ENCODE measurements at places on chromosomes 1 and 21.
A peak's percentile ranks its signal among the peaks of the same experiment; 100 is the strongest.

- DNase-seq, result no peak
Observed at GRCh38 chr21:33133892-33134291, 64.0 kb downstream of the OLIG1 start.

DNA sequence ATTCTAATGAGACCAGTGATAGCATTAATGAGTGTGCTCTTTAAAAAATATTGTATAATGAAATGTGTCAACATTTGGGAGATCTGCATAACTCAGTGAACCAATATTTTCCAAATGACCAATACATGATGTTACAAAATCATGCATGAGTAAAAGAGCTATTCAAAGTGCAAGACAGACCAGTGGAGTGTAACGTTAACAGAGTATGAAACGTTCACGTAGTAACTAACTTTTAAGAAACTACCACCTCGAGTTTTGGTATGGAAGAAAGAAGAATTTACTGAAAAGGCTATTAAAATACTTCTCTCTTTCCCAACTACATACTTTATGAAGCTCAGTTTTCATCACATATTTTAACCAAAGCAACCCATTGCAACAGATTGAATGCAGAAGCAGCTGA is 9.6 kb upstream of the SLC6A9 start:
- no peak for DNase-seq

GRCh38 chr1:177274687-177275211 is 104.0 kb downstream of the BRINP2 start:
- no peak for DNase-seq

GRCh38 chr1:41184446-41184845 is 57.7 kb downstream of the SCMH1 start:
- DNase-seq, result no peak

- no peak for DNase-seq
Observed at GRCh38 chr1:239922778-239923522, 168.7 kb upstream of the FMN2 start.

- peak; percentile 18 for DNase-seq
Observed at GRCh38 chr1:20367116-20367585, 76.5 kb downstream of the VWA5B1 start.

- DNase-seq, result no peak
Observed at GRCh38 chr1:43065191-43065590, 106.5 kb upstream of the SLC2A1 start.

GRCh38 chr1:34806396-34806795 is 13.6 kb downstream of the GJA4 start:
- no peak for DNase-seq

GRCh38 chr1:220056374-220056773 is 10.1 kb upstream of the EPRS1 start:
- no peak for DNase-seq

DNA sequence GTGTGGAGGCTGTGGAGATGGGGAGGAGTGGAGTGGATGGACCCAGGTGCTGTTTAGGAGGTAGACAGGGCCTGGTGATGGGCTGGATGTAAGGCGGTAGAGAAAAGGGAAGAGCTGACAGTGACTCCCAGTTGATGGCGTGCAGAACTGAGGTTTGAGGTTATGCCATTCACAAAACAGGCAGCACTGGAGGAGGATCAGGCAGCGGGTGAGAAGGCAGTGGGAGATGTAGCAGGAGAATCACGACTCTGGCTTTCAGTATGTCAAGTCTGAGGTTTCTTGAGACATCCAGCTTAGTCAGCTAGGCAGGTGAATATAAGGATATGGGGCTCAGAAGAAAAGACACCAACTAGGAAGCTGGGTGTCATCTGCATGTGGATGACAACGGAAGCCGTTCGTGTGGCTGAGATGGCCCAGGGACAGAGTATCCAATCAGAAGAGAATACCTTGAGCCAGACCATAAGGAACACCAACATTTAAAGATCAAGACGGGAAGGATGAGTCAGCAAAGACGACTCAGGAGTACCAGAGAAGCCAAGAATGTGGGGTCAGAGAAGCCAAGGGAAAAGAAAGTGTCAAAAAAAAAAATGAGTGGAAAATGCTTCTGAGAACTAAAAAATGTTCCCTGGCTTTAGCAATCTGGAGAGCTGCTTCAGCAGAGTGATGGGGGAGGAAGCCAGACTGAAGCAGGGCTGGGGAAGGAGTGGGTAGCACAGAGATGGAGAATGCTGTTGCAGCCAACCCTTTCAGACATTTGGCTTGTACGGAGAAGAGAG is 15.2 kb downstream of the LRRN2 start:
- no peak for DNase-seq

DNA sequence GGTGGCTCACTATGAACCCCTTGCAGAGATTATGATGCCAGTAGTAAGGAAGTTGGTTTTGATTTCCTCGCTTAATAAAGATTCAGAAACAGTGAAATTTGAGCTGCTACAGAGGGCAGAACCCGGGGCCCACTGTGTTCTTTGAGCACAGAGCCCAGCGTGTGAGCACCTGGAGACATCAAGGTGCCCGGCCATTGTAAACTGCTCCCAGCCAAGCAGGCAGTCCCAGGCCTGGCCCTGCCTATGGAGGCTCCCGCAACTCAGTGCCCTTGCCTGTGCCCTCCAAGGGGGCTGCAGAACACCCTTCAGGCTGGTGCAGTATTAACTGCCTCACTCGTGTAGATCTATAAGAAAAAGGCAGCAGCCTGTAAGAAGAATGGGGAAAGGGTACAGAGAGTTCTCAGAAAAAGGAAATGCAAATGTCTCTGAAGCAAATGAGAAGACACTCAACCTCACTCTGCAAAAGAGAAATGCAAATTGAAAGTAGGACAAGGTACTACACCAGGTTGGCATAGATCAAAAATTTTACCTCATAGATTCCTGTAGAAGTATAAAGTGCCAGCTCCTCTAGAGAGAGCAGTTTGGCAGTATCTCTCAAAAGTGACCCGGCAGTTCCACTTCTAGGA is 323.7 kb downstream of the HHAT start:
- DNase-seq, result no peak

Data from suppressor macrophage (primary cell).